ENCODE measurements at places on chromosomes 6 and 20. TPM values are rescaled to one million over a fixed set of nuclear protein-coding genes. Genes with fewer than 3 reads are reported as not detected.

Gene HEY2
- total RNA-seq = 0.73 TPM

Gene TFAP2D
- not detected for total RNA-seq

Gene MED23
- 71.2 TPM for total RNA-seq

Gene MUCL3
- total RNA-seq = not detected

Gene UBD
- total RNA-seq = not detected

Gene GABBR1
- 12.8 TPM for total RNA-seq

Gene FOXC1
- total RNA-seq = 0.21 TPM

Gene DDAH2
- 36.1 TPM for total RNA-seq

Gene SLC12A5
- total RNA-seq = not detected

Gene RARS2
- total RNA-seq = 26.5 TPM

Gene HCRTR2
- total RNA-seq = not detected

Gene AGER
- 19.0 TPM for total RNA-seq

Gene NELFCD
- 105 TPM for total RNA-seq

Gene TAAR6
- not detected for total RNA-seq

Gene IL20RA
- not detected for total RNA-seq

Gene CDKN1A
- 25.4 TPM for total RNA-seq

Gene TRIM31
- total RNA-seq = not detected

Gene PNLDC1
- not detected for total RNA-seq

Gene FGD2
- 14.1 TPM for total RNA-seq

Gene PDYN
- total RNA-seq = not detected

Gene PACRG
- total RNA-seq = not detected

Gene ZFAND3
- total RNA-seq = 90.1 TPM

Gene ADGRB3
- total RNA-seq = not detected

Gene HELZ2
- total RNA-seq = 90.7 TPM

Gene COL21A1
- total RNA-seq = not detected

Gene ELOVL4
- total RNA-seq = not detected

Gene TCP1
- total RNA-seq = 218 TPM

Gene JPH2
- total RNA-seq = not detected

Gene OR2J1
- total RNA-seq = not detected

Gene GFOD1
- total RNA-seq = 71.2 TPM

Gene ASIP
- total RNA-seq = not detected

Gene PMEPA1
- 1.2 TPM for total RNA-seq

Gene DPPA5
- not detected for total RNA-seq

Gene CLPSL2
- not detected for total RNA-seq

Gene CDC5L
- total RNA-seq = 22.0 TPM

Gene TREM2
- not detected for total RNA-seq

Gene TRDN
- total RNA-seq = not detected

Gene KIF3B
- 14.3 TPM for total RNA-seq

Gene ZBTB12
- 0.54 TPM for total RNA-seq

Gene DEFB127
- total RNA-seq = not detected

Gene MRPL14
- total RNA-seq = 16.0 TPM

Gene DLL1
- total RNA-seq = 6.0 TPM

Gene SLC22A2
- total RNA-seq = not detected

Gene TMC2
- not detected for total RNA-seq

Gene SLC32A1
- not detected for total RNA-seq

Gene LRP11
- 0.43 TPM for total RNA-seq

Gene COL11A2
- total RNA-seq = 0.94 TPM

Gene CTSZ
- 42.3 TPM for total RNA-seq

Gene CDK5RAP1
- 71.5 TPM for total RNA-seq

Gene DDO
- 0.25 TPM for total RNA-seq

Gene HLA-DQA1
- 7.0 TPM for total RNA-seq

Gene EYA4
- not detected for total RNA-seq

Gene FABP7
- total RNA-seq = not detected

Gene XKR7
- not detected for total RNA-seq

Gene TBC1D20
- 47.6 TPM for total RNA-seq

Measured in natural killer cell (primary cell).